Fibroblast of lung (primary cell): ENCODE measurements at places on chromosomes 4 and X.

GRCh38 chr4:26859762-26860156 is 882 bp upstream of the STIM2 start:
- DNase-seq, result no peak

GRCh38 chr4:13922873-13923645 is 295.5 kb upstream of the BOD1L1 start:
- DNase-seq, result no peak

- DNase-seq, result no peak
Measured at GRCh38 chr4:18278244-18278643, 256.7 kb upstream of the LCORL start.

GRCh38 chr4:5385741-5386311 is 322.5 kb downstream of the EVC2 start:
- DNase-seq, result no peak

DNA sequence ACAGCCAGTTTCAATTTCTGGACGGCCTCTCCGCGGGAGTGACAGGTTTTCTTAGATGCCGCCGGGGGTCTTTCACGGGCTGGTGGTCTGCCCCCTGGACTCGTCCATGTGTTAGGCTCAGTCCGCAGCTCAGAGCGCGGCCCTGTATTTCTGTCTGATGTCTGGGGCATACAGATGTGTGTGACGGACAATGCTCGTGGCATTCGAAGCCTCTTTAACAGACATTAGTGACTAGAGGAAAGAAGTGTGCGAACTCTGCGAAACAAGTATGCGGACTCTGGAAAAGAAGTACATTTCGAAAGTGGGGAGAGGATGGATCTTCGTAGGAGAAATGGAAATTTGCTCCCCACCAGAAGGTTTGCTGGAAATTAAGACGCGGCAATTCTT is 793 bp upstream of the DCUN1D4 start:
- peak; percentile 42 for DNase-seq

DNA sequence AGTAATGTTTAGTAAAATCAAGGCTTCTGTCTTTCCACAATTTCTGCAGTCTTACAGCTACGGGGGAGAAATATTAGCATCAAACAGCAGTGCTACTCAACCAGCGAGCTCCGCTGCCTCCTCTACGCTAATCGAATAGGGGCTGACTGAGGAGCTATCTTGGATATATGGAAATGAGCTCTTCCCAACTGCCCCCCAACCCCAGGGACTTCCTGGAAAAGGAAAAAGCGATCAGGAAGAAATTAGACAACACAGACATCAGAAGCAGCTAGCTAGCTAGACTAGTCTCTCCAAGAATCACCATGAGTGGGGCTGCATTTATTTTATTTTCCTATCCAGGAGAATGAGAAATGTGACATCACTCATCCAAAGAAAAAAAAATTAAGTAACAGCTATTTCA is 7.6 kb downstream of the NKX6-1 start:
- no peak for DNase-seq

GRCh38 chrX:136999024-136999423 is 34.8 kb downstream of the GPR101 start:
- no peak for DNase-seq

- DNase-seq, result no peak
Measured at GRCh38 chr4:69744157-69744478, 16.3 kb downstream of the SULT1B1 start.

- DNase-seq, result no peak
Measured at GRCh38 chr4:40937140-40937725, 187.5 kb downstream of the NSUN7 start.

- peak; percentile 73 for DNase-seq
Measured at GRCh38 chr4:158016511-158016910, 156.3 kb downstream of the GASK1B start.

DNA sequence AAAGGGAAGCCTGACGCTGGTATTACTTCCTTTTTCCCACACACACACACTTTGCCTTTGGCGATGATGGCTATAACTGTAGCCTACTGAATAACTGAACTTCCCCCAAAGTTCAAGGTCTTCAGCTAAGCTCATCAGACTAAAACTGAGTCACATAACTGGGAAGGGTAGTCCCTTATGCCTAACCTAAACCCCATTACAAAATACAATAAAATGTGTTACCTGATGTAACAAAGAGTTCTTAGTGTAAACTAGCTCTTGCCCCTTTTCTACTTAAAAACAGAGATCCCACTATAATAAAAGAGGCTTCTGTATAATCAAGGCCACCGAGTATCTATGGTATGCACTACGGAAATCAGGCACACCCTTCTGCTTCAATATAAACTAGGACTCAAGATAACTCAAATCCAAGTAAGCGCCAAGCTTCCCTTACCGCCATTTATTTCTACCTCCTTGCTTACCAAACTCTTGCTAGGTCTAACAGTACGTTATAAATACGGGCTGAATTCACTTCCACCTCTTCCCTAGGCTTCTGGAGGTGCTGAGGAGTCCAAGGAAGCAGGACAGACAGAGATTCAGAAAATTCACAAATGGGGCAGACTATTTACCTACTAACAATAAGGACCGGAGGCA is 2.4 kb downstream of the OTUD4 start:
- peak; percentile 47 for DNase-seq

DNA sequence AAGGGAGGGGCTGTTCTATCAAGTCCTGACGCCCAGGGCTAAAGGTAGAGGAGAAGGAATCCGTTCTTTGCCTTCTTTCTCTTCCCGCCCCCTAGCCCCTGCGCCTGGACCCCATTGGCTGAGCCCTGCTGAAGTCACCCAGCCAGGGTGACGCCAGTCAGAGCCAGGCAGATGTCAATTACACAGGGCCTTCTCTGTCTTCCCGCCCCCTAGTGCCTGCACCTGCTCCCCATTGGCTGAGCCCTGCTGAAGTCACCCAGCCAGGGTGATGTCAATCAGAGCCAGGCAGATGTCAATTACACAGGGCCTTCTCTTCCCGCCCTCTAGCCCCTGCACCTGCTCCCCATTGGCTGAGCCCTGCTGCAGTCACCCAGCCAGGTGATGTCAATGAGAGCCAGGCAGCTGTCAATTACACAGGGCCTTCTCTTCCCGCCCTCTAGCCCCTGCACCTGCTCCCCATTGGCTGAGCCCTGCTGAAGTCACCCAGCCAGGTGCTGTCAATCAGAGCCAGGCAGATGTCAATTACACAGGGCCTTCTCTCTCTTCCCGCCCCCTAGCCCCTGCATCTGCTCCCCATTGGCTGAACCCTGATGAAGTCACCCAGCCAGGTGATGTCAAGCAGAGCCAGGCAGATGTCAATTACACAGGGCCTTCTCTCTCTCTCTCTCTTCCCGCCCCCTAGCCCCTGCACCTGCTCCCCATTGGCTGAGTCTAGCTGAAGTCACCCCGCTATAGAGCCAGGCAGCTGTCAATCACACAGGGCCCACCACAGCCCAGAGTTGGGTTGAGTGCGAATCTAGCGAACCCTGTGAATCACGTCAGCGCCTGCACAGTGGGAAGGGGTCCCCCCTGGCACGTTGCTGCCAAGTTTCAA is 46.4 kb downstream of the ASMT start:
- DNase-seq, result no peak

DNA sequence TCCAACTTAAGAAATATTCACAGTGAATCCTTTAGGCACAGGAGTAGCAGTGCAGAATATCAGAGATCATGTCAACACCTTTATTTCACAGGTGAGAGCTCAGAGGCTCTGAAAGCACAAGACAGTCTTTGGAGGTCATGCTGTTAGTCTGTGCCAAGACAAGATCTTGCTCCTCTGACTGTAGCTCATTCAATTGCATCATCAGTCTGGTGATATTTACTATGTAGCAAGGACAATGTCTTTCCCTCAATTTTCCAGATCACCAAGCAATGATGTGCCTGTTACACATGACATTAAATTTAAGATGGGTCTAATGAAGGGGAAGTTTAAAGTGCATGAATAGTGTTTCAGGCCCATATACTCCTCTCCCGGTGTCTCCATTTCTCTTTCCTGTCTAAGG is 277.5 kb downstream of the IL15 start:
- DNase-seq, result no peak

DNA sequence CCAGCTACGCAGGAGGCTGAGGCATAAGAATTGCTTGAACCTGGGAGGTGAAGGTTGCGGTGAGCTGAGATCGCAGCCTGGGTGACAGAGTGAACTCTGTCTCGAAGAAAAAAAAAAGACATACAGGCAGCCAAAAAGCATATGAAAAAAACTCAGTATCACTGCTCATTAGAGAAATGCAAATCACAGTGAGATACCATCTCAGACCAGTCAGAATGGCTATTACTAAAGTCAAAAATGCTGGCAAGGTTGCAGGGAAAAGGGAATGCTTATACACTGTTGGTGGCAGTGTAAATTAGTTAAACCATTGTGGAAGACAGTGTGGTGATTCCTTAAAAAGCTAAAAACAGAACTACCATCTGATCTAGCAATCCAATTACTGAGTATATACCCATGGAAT is 123.1 kb downstream of the CHIC2 start:
- no peak for DNase-seq

DNA sequence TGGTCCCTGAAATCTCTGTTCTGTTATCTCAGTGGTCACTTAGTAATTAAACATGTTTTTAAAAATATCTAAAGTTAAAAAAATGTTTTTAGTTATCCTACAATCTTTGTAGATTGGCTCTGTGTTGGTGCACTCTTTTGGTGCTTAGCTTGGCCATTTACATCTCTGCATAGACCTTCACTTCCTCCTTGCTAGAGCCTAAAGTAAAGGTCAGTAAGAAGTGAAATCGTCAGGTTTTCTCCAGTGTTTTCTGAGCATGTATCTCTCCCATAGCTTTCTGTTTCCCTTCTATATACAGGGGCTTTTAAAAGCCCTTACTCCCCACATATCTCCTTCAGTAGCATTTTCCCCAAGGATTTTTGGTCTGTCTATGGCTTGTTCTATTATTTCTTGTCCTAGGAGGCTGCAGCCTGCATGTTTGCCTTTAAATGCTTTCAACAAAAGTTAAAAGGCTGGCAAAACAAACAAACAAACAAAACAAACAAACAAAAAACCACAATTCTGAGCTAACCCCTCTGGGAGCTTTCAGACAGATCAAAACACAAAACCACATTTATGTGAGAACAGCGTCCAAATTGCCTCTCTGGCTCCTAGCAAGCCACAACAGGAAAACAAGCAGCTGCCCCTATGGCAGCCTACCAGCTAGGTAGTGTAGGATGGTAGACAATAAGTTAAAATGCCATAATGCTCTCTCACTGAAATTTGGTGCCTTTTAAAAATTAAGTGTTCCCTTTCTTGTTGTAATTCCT is 27.3 kb upstream of the GPRASP2 start:
- DNase-seq, result no peak

GRCh38 chrX:154305541-154306205 is 10.1 kb downstream of the TKTL1 start:
- DNase-seq, result no peak

DNA sequence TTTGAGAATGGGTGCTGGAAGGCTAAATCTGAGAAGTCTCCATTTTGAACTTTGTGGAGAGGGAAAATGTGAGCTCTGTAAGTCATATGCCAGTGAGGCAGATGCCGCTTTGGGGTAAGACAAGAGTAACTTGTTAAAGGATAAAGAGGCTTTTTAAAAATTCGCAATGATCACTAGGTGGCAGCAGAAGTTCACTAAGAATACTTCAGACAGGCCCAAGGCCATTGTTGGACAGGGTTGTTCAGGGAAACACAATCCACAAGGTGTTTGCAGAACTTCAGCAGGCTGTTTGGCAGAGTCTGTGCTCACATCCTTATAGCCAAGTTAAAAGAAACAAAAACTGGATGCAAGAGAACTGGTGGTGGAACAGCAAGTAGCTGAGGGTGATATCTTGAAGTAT is 13.7 kb upstream of the PIGA start:
- DNase-seq, result peak; percentile 78

DNA sequence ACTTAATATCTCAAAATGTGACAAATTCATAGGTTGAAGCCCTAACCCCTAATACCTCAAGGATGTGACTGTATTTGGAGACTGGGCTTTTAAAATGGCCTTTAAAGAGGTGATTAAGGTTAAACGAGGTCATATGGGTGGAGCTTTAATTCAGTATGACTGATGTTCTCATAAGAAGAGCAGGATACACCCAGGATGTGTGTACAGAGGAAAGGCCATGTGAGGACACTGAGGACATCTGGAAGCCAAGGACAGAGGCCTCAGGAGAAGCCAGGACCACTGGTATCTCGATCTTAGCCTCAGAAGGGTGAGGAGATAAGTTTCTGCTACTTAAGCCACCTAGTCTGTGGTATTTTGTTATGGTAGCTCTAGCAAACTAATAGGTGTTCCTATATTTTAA is 49.0 kb upstream of the SHISA3 start:
- no peak for DNase-seq

- DNase-seq, result peak; percentile 97
Measured at GRCh38 chrX:1391707-1392375, at the start of gene SLC25A6. TSS of gene SLC25A6 (minus strand) at chrX:1392113. CDS start at chrX:1392009, 104 bp downstream.

DNA sequence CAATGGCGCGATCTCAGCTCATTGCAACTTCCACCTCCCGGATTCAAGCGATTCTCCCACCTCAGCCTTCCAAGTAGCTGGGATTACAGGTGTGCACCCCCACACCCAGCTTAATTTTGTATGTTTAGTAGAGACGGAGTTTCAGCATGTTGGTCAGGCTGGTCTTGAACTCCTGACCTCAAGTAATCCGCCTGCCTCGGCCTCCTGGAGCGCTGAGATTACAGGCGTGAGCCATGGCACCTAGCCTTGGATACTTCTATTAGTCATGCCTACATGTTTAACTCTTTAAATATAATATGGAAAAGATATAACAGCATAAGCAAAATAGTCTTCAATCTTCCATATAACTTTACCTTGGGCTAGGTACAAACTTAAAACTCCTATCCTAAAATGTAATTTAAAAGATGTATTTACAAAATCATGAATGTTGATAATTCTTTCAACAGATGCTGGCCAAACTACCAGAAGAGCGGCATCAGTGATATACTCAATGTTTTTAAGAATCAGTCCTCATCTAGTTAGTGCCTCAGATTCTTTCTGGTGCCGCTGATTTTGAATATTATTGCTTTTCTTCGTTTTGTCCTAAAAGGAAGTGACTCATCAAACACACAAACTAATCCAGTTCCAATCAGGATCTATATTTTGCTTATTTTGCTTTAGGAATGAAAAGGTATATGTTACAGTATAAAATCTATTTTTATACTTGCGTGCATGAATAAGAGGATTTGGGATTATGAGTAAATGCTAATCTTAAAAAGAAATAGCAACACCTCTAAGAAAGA is 23.7 kb downstream of the FAM241A start:
- no peak for DNase-seq

- no peak for DNase-seq
Measured at GRCh38 chr4:98712607-98713006, 54.2 kb upstream of the TSPAN5 start.

DNA sequence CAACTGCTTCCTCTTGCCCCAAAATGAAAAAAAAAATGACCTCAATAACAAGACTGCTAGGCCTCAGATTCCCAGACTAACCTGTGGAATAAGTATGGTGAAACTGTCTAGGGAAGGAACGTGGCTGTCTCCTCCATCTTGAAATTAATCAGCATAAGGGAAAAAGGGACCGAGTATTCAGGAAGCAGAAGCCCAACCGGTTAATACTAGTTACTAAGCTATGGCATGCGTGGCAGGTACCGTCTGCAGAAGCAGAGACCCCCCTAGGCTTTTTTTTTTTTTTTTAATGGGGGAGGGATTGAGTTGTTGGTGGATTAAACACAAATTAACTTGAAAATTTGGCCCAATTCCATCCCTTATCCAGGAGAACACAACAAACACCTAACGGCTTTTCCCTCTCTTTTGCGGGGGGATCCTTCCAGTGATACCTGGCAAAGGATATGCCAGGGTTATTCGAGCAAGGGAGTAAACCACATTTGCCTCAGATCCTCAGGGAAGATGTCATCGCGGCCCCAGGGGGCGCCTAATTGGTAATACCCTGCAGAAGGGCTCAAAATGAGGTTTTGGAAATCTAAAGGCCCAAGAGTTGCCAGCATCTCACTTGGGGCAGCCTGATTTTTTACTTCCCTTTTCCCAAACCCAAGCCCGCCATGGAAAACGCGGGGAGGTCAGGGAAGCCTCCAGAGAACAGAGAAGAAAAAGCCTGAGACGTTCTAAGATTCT is 893 bp downstream of the RLIM start:
- DNase-seq, result peak; percentile 39
